IPS-NIHi11 (cell line): ENCODE measurements at places on chromosomes 3 and 15.

DNA sequence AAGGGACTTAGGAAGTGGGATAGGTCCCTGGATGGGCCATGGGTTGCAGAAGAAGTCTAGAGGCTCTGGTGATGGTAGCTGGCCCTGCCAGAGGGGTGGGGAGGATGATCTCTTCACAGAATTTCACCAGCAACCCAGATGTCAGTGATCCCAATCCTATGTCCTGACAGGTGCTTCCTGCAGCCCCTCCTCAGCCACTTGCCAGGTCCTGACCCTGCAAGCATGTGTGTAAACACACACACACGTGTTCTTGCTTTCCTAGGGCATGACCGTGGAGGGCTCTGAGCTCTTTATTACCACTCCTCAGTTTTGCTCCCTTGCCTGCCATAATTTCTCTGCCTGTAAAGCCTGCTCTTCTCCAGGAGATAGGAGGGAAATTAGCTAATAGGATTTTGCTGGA lies 12.5 kb downstream of the TEX264 start:
- DNase-seq = no peak

GRCh38 chr15:90412356-90413194 lies 24.5 kb downstream of the IQGAP1 start:
- DNase-seq = peak; percentile 58

DNA sequence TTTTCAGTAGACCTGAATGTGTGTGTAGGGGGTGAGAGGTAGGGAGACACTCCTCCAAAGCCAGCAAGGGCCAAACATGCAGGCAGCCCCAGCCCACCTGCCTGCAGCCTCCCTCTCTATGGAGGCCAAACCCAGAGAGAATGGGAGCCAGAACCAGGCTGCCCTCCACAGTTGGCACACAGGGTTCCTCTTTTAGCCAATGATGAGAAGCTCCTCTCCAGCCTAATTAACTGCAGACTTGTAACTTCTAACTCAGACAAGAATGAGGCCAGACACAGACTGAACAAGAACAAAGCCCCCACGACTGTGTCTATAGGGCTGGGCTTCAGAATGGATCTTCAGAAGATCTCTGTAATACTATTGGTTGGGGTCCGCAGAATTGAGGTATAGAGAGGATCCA lies 12.3 kb upstream of the TLE3 start:
- DNase-seq = no peak

DNA sequence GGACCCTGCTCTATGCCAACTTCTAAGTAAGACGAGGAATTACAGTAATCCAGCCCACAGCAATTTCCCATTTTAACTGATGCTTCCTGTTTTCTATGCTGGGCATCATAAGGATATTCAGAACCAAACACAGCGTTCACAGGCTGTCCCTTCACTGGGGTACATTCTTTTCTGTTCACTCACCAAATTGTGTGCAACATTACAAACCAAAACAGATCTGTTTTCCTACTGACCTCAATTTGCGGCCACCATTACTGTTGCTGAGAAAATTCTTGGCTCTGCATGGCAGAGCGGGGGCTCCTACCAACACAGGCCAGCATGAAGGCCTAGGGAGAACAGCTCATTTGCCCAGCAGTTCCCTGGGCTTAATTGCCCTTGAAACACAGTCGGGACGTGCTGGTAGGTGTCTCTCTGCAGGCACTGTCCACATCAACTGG lies 76.5 kb downstream of the MYO1E start:
- DNase-seq = no peak

- no peak for DNase-seq
Observed at GRCh38 chr15:32152574-32152973, 122.3 kb downstream of the CHRNA7 start.

GRCh38 chr15:55791551-55792400 lies 48.8 kb upstream of the PRTG start:
- no peak for DNase-seq

DNA sequence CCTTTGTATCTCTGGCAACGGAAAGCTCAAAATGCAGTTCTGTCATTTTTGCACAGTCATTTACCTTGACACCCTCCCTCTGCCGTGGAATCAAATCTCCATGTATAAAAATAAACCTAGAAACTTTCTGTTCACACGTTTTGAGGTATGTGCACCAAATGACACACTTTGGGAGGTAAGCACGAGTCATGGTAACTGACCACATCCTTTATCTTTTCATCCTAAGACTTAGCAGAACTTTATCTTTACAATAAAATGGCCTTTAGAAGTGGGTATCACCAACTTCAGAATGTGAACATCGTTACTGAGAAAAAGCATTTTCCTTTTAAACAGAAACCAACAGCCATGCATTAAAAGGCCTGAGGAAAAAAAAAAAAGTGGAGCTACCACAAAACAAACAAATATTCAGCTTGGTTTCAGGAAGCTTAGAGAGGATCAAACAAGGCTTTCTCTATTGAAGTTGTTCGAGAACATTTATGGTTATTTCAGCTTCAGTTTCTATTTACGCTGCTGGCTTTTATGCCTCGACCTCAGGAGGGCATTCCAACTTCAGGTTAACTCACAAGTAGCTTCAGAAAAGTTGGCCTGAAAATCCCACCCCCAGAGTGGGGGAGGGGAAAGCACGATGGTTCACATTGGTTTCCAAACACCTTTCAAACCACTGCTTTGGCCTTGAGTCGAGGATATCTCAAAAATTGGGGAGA lies 171.1 kb upstream of the ICE2 start:
- DNase-seq = peak; percentile 37

- DNase-seq = no peak
Observed at GRCh38 chr3:17231537-17232261, 346.9 kb downstream of the PLCL2 start.

GRCh38 chr3:62632510-62633294 lies 242.5 kb downstream of the CADPS start:
- peak; percentile 23 for DNase-seq

- DNase-seq = no peak
Observed at GRCh38 chr15:99502182-99502581, 63.6 kb upstream of the MEF2A start.

- no peak for DNase-seq
Observed at GRCh38 chr3:72862314-72863090, 14.3 kb upstream of the SHQ1 start.

- DNase-seq = no peak
Observed at GRCh38 chr3:177683586-177683985, 486.3 kb upstream of the TBL1XR1 start.

GRCh38 chr15:67300266-67301025 lies 45.9 kb downstream of the IQCH start:
- no peak for DNase-seq

- DNase-seq = peak; percentile 53
Observed at GRCh38 chr15:94576889-94577533, 345.6 kb downstream of the MCTP2 start.

DNA sequence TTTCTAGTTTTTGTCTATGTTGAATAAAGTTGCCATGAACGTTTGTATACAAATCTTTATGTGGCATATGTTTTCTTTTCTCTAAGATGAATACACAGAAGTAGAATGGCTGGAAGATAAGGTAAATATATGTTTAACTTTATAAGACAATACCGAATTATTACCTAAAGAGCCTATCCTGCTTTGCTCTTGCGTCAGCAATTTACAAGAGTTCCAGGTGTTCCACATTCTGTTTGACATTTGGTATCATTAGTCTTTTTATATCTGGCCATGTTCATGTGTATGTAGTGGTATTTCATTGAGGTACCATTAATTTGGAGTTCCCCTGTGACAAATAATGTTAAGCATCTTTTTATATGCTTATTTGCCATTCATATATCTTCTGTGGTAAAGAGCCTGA lies 74.1 kb upstream of the TRIM42 start:
- DNase-seq = no peak

GRCh38 chr3:28250999-28251398 lies 9.6 kb downstream of the CMC1 start:
- no peak for DNase-seq

DNA sequence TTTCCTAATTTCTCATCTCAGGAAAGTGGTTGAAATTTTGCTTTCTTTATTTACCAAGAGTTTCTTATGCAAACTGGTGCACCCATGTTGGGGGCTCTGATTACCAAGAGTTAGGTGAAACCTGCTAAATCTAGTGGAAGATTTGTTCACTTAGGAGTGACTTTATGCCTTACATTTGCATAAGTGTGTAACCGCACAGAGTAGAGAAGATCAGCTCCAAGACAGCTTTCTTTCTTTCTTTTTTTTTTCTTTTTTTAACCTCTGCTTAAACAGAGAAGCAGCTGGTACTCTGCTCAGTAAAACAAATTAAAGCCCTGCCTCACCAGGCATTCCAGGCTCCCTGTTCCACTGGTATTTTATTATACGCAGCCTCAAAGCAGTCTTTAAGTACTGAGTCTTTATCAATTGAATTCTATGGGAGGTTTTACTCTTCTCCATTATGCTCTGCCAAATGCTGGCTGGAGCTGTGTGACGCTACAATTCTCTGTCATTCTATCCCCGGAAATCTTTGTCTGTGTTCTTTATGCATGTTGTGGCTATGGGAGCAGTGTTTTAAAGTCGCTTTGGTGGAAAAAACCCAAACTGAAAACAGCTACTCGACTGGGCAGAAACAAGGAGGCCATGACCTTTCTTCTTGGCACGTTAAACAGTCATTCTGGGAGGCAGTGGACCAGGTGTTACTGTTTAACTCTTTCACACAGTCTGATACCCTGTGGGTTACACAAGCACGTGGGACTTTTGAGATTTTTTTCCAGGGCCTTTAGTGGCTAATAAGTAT lies 55.2 kb upstream of the GBE1 start:
- DNase-seq = no peak

DNA sequence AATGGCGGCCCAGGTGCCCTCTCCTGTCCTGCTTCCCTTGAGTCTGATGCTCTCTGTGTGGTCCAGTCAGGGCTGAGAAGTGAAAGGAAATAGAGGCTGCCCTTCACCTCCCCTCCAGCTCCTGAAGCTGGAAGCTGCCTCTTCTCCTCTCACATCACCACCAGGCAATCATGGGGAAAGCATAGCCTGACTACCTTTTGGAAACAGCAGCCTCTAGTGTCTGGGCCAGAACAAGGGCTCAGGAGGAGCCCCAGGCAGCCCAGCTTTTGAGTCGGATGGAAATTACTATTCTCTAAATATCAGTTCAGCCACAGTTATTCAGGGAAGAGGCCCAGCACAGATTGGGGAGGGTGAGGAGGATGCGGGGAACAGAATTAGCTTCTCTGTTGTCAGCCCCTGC lies 43.3 kb upstream of the CCDC174 start:
- no peak for DNase-seq

DNA sequence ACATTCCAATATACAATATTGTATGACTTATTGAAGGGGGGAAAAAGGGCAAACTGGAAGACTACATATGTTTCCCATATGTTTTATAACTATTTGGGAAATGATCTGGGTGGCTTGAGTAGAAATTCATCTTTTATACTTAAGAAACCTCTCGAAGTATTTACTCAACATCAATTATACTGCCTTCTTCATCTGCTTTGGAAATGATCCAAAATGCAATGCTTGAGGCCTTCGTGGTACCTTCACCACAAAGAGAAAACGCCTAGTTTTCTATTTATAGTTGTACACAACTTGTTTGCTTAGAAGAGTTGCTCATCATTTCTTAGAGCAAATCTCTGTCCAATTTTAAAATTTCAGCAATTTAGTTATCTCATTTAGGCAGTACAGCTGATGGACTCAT lies 18.8 kb downstream of the ACKR4 start:
- DNase-seq = no peak

GRCh38 chr3:10419637-10420232 lies 85.7 kb downstream of the ATP2B2 start:
- no peak for DNase-seq

DNA sequence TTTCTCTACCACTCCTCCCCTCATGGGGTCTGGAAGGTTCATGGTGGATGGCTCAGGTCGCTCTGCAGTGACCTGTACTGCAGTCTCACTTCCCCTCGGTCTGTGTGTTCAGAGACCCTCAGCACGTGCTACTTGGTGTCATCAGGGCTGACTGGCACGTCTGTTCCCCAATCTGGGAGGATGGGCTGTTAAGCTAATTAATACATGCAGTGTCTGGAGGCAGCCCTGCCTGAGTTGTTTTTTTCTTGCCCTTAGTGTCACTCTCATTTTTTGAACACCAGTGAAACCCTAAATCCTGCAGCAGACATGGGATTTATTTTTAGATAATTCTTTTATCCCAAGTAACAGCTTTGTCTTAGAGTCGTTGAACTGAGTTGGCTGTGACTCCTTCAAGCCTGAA lies 64.6 kb downstream of the ARNT2 start:
- peak; percentile 24 for DNase-seq

DNA sequence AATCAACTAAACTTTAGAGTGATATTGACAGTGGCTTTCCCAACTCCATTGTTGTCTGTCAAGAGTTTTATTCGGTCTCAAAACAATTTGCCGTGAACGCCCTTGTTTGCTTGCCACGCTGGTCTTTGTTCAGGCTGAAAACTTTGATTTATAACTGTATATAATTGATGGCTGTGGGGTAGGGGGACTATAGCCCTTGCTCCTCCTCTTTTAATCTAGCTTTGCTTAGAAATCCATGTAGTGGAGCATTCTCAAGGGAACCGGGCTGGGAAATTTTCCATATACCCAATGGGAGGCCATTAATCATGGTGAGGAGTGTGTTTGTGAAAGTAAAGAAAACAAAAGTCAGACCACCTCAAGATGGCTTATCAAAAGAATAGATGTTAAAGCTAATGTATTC lies 339.8 kb upstream of the RARB start:
- DNase-seq = no peak

GRCh38 chr3:105672996-105673395 lies 195.8 kb downstream of the CBLB start:
- DNase-seq = no peak

DNA sequence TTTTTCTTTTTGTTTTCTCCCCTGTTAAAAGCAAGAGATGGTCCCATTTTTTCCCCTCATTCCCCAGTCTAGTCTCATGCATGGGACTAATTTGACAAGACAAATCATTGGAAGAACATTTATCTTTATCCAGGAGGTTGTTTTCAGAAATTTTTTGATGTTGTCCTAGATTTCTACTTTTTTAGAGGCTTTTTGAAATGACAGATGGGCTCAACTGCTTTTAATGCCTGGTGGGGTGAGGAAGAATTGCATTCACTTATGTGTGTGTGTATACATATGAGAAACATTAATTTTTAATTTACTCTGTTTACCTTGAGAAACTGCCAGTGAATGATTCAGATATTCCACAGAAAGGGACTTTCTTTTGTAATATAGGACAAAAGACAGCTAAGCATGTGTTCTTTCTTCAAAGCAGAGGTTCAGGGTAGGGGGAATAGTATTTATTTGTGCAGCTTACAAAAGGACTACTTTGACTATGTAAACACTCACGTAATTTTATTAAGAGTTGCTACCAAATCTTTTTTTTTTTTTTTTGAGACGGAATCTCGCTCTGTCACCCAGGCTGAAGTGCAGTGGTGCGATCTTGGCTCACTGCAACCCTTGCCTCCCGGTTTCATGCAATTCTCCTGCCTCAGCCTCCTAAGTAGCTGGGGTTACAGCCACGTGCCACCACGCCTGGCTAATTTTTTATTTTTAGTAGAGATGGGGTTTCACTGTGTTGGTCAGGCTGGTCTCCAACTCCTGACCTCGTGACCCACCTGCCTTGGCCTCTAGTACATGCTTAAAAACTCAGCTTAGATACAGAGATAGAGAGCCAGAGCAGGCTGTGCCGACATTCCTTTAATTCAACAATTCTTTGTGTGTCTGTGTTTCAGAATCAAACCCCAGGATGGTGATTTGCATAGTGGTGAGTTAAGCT lies 130.1 kb upstream of the RARB start:
- DNase-seq = no peak
